CD4-positive, alpha-beta T cell (primary cell): ENCODE measurements at places on chromosomes 6 and 20. TPM values are rescaled to one million over a fixed set of nuclear protein-coding genes. Genes with fewer than 3 reads are reported as not detected.

DNA sequence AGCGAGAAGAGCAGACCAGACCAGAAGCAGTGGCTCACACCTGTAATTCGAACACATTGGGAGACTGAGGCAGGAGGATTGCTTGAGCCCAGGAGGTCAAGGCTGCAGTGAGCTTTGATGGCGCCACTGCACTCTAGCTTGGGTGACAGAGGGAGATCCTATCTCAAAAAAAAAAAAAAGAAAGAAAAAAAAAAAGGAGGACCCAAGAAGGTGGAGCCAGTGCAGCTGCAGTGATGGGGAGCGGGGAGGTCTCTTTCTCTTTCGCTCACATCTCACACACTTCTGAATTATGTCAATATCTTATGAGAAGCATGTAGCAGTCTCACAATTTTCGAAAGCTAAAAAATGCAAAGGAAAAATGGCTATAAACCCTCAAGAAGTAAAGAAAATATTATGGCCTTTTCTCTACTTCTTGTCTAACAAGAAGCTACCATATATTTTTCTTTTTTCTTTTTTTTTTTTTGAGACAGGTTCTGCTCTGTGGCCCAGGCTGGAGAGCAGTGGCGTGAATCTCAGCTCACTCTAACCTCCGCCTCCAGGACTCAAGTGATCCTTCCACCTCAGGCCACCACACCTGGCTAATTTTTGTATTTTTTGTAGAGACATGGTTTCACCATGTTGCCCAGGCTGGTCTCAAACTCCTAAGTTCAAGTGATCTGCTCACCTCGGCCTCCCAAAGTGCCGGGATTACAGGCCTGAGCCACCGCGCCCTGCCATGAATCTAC is 3.8 kb upstream of the SPO11 start:
- no peaks in the 10 kb centered on the region for H3K4me1 ChIP-seq
- peaks cover 26% of the 10 kb centered on the region for H3K27me3 ChIP-seq
- DNase-seq: no peak

DNA sequence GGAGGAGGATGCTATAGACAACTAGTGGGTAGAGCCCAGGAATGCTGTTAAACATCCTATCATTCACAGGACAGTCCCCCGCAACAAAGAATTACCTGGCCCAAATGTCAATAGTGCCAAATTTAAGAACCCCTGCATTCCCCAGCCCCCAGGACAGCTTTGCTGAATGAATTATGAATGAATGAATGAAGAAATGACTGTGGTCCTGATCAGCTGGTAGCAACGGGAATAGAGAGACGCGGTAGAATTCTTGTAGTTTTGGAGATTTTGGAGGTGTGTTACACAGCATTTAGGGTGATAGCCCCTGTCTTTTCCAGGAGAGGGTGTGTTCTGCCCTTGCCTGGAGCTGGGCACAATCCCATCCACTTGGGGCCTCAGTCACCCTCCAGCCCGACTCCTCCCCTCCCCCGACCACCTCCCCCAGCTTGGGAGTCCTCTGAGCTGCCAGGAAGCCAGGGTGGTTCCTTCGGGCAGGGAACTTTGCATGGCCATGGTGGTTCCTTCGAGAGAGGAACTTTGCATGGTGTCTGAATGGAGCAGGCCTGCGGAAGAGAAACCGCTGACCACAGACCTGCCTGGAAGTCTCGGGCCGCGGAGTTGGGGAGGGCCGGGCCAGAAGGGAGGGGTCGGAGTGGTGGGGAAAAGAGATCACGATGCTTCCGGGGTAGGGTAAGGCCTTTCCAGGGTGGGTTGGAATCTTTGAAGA is 1.0 kb upstream of the HCK start:
- no peak for DNase-seq
- H3K36me3 ChIP-seq: no peaks in the 10 kb centered on the region
- no peak overlapping the region for H3K27ac ChIP-seq
- H3K27me3 ChIP-seq: peaks cover 50% of the 10 kb centered on the region
- peaks cover 22% of the 10 kb centered on the region for H3K4me1 ChIP-seq

DNA sequence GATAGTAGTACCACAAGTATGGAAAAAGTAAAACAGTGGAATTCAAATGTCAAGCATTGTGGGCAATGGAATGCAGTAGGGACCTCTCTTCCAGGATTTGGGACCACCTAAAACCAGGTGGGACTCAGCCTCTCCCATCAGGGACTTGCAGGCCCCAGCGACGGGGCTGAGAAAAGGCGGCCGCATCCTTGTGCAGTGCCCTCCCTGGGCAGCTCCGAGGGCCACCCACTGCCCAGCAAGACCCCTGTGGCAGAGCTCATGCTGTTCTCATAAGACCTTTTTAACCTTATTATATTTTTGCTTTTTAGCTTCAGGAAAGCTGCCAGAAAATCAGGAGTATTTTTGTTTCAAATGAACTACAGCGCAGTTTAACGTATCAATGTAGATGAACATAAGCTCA is 142.6 kb upstream of the RPS6KA2 start:
- no peaks in the 10 kb centered on the region for H3K4me1 ChIP-seq
- no peaks in the 10 kb centered on the region for H3K27me3 ChIP-seq
- no peak overlapping the region for H3K27ac ChIP-seq
- no peak overlapping the region for H3K4me3 ChIP-seq

- H3K36me3 ChIP-seq: no peaks in the 10 kb centered on the region
- H3K27me3 ChIP-seq: no peaks in the 10 kb centered on the region
- H3K4me1 ChIP-seq: peaks cover 6% of the 10 kb centered on the region
- H3K4me3 ChIP-seq: no peak overlapping the region
- no peak for DNase-seq
These were observed 49.1 kb upstream of the TPD52L1 start for GRCh38 chr6:125104425-125104824.

- H3K27ac ChIP-seq: no peak overlapping the region
- no peak for DNase-seq
- H3K27me3 ChIP-seq: no peaks in the 10 kb centered on the region
- H3K4me3 ChIP-seq: no peak overlapping the region
These were observed 236.0 kb upstream of the DEFB112 start for GRCh38 chr6:50285735-50286134.

DNA sequence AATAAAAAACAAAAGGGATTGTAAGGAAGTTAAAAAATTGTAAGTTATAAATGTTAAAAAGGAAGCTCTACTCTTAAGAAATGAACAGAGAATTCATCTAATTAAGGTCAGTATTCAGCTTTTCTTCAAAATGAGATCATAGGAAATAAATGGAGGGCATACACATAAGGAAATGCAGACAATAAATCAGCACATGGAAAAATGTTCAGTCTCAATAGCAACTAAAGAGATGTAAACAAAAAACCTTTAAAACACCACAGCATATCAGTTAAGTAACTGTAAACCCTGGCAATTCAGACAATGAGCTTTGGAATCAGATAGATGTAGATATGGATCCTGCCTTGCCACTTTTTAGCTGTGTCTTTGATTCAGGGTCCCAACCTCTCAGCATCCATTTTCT is 24.0 kb upstream of the CLIC5 start:
- no peaks in the 10 kb centered on the region for H3K4me1 ChIP-seq
- H3K27me3 ChIP-seq: no peaks in the 10 kb centered on the region
- no peaks in the 10 kb centered on the region for H3K36me3 ChIP-seq
- no peak overlapping the region for H3K4me3 ChIP-seq
- no peak overlapping the region for H3K27ac ChIP-seq

DNA sequence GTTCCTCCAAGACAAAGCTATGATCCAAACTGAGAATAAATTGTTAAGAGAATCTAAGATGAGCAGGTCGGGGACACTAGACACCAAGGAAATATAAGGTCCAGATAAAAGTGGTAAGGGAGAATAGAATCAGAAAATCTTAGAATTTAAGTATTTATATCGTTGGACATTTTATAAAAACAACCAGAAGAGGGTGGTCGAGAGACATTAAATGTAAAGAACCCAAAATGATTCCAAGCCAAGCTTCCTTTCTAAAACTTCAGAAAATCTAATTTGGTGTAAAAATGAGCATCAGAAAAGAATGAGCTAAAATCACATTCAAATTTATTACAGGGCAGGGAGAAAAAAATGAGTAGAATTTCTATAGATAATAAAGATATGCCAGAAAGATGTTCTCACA is 97.8 kb upstream of the OGFRL1 start:
- DNase-seq: peak; percentile 40
- no peak overlapping the region for H3K27ac ChIP-seq
- no peak overlapping the region for H3K4me3 ChIP-seq
- no peaks in the 10 kb centered on the region for H3K36me3 ChIP-seq
- no peaks in the 10 kb centered on the region for H3K27me3 ChIP-seq

DNA sequence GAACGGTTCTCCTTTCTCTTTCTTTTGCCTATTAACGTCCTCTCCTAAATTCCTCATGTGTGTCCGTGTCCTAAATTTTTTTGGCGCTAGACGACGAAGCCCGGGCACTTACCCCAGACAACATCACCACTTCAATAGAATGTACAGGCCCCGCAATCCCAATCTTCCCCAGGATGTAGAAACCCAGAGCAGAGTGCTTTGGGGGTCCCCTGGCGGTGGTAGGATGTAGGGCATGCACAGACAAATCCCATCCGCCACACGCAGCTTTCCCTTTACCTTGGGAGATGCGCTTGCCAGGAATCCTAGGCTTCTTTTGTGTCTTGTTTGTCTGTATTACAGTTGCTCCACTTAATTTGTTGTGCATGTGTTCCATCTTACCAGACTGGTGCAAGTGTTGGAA is 417.3 kb upstream of the ARID1B start:
- H3K27me3 ChIP-seq: no peaks in the 10 kb centered on the region
- H3K27ac ChIP-seq: no peak overlapping the region
- DNase-seq: no peak
- no peaks in the 10 kb centered on the region for H3K36me3 ChIP-seq

GRCh38 chr6:47733879-47734558 is 35.6 kb downstream of the ADGRF4 start:
- H3K27me3 ChIP-seq: no peaks in the 10 kb centered on the region
- H3K27ac ChIP-seq: no peak overlapping the region

- H3K27me3 ChIP-seq: no peaks in the 10 kb centered on the region
- H3K4me1 ChIP-seq: no peaks in the 10 kb centered on the region
- DNase-seq: no peak
- H3K27ac ChIP-seq: no peak overlapping the region
- no peak overlapping the region for H3K4me3 ChIP-seq
- no peaks in the 10 kb centered on the region for H3K36me3 ChIP-seq
These were observed 224.8 kb downstream of the GRM1 start for GRCh38 chr6:146253691-146254090.

DNA sequence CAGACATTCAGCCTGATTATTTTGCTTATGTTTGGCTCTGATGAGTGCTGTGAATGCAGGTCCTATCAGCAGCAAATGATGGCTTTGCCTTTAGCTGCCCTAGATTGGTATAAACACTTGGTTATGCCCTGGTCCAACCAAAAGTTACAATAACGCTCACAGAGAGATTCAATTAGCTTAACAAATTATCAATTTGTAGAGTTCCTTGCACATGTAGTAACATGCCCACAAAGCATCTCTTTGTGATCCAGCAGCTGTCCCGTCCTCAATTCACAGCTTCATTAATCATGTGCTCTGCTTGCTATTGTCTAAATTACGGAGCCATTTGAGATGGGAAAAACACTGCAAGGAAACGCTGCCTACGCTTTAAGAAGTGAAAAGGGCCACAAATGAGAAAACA is 457.9 kb downstream of the HDGFL1 start:
- H3K27ac ChIP-seq: no peak overlapping the region
- DNase-seq: no peak
- H3K4me1 ChIP-seq: no peaks in the 10 kb centered on the region
- H3K27me3 ChIP-seq: no peaks in the 10 kb centered on the region
- H3K36me3 ChIP-seq: no peaks in the 10 kb centered on the region

DNA sequence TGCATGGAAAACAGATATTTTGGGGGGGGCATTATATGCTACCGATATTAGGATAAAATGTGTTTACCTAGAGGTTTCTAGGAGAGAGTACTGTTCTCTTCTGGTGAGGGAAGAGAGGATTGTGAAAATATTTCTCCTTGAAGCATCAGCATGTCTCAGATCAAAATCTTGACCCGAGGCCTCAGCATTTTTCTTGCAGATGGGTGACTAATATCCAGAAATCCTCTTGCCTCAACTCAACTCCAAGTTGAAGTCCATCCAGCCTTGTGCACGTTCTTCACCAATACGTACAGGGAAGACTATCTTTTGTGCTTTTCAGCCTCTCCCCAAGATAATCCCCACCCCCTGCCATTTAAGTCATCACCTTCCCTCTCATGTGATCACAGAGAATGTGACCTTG is 59.5 kb downstream of the PRND start:
- no peak overlapping the region for H3K4me3 ChIP-seq
- H3K36me3 ChIP-seq: peaks cover 43% of the 10 kb centered on the region
- peaks cover 4% of the 10 kb centered on the region for H3K4me1 ChIP-seq
- no peaks in the 10 kb centered on the region for H3K27me3 ChIP-seq
- no peak for DNase-seq

- DNase-seq: no peak
- H3K27me3 ChIP-seq: no peaks in the 10 kb centered on the region
- H3K4me1 ChIP-seq: no peaks in the 10 kb centered on the region
- H3K27ac ChIP-seq: no peak overlapping the region
These were observed 8.7 kb upstream of the CCN5 start for GRCh38 chr20:44706301-44707017.

DNA sequence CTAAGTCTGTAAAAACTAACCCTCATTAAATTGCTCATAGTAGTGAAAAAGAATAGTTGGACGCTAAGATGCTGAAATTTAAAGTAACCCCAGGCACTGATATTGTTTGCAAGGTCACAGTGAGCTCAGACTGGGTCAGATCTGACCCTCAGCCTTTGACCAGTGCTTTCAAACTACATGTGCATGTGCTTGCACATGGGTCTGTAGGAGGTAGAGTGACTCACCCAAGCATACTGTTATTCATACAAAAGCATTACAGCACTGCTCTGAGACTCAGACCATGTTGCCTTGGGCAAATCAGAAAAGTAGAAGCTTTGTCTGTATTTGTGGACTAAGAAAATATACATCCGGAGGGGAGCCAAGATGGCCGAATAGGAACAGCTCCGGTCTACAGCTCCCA is 326.4 kb upstream of the MARCKS start:
- H3K27me3 ChIP-seq: no peaks in the 10 kb centered on the region
- H3K36me3 ChIP-seq: no peaks in the 10 kb centered on the region
- H3K4me3 ChIP-seq: no peak overlapping the region

GRCh38 chr6:135382182-135382628 is 115.3 kb downstream of the AHI1 start:
- no peak for DNase-seq
- no peak overlapping the region for H3K27ac ChIP-seq
- H3K27me3 ChIP-seq: no peaks in the 10 kb centered on the region
- no peaks in the 10 kb centered on the region for H3K4me1 ChIP-seq

- H3K27ac ChIP-seq: no peak within 1 kb of the TSS
- peaks cover 15% of the 10 kb centered on the region for H3K27me3 ChIP-seq
- no peak within 1 kb of the TSS for H3K4me3 ChIP-seq
These were observed at the start of gene PAK5 for GRCh38 chr20:9838378-9839295. Gene PAK5 (minus strand): TSS chr20:9839076. CDS start chr20:9644328, 194,748 bp downstream.

DNA sequence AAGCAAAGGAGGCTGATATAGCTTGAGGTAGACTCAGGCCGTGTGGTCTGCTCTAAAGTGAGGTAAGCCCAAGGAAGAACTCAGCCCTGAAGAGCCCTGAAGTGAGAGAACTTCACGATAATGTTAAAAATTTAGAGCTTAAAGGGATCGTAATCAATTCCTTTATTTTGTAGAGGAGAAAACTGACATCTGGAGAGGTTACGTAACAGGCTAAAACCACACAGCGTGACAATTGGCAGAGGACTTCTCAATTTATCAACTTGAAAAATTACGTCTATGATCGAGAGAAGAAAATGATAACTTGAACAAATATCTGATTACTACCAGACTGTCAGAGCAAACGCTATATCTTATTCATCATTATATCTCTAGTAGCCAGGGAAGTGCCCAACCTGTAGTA is 121.8 kb upstream of the FOXO3 start:
- no peak overlapping the region for H3K4me3 ChIP-seq
- H3K27me3 ChIP-seq: no peaks in the 10 kb centered on the region
- no peaks in the 10 kb centered on the region for H3K36me3 ChIP-seq
- no peak for DNase-seq
- no peaks in the 10 kb centered on the region for H3K4me1 ChIP-seq
- no peak overlapping the region for H3K27ac ChIP-seq

C2 gene
- total RNA-seq: 1.4 TPM

MUCL3 gene
- total RNA-seq: not detected

SLC4A11 gene
- 0.60 TPM for total RNA-seq

MAP7 gene
- total RNA-seq: 0.49 TPM

TTPAL gene
- 9.9 TPM for total RNA-seq

SIRPB2 gene
- 0.20 TPM for total RNA-seq
